ENCODE measurements at places on chromosomes 3 and 15.

DNA sequence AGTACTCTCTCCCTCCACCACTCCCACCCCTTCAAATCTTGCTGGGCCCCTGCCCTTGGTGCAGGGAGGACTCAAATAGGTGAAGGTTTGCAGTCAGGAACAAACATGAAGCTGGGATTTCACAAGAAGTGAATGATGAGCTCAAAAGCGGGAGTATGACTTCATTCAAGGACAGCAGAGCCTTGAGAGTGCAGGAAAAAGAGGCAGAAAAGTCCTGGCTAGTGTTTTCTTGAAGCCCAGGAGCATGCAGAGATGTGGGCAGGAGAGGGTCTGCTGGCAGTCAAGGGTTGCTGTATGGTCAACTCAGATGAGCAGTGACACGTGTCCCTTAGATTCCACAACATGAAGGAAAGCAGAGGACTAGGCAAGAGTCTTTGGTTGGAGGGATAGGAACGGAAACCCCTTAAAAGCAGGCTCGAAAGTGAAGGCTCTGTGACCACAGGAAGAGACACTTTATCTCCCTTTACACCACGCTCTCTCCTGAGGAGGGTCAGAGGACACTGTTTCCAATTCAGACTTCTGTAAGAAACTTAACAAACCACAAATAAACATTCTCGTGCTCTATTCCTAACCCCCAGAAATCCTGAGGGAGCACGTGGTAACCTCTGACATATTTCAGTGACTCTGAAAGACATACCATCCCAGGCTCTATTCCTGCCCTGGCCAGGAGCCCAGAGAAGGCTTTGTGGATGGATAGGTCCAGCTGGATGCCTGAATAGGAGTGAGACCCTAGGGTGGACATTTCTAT, 168.0 kb upstream of the NDN start:
- DNase-seq, result no peak

DNA sequence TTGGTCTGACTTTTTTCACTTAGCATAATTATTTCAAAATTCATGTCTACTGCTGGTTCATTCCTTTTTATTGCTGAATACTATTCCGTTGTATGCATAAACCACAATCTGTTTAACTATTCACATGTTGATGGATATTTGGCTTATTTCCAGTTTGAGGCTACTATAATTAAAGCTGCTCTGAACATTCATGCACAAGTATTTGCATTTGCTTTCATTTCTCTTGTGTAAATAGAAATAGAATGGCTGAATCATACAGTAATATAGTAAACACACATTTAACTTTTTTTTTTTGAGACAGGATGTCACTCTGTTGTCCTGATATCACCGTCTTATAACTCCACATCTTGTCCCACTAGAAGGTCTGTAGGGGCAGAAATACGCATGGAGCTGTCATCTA, 57.3 kb downstream of the NMNAT3 start:
- no peak for DNase-seq

GRCh38 chr3:175404621-175405020, 545.5 kb downstream of the NAALADL2 start:
- no peak for DNase-seq

DNA sequence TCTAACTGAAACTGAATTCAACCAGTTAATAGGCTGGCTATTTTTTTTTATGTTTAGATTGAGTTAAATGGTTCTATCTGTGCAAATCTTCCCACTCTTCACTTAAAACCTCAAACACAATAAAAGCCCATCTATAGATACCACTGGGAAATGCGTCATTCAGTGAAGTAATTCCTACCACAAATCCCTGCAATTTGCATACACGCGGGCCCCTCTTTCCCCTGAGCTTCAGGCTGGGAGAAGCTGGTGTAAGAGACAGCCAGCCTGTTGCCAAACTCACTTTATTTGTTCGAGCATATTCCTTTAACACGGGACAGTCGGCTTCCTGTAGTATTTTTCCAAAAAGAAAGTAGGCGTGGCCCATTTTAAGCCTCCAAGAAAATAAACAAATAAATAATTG, 26.0 kb upstream of the MCTP2 start:
- no peak for DNase-seq

DNA sequence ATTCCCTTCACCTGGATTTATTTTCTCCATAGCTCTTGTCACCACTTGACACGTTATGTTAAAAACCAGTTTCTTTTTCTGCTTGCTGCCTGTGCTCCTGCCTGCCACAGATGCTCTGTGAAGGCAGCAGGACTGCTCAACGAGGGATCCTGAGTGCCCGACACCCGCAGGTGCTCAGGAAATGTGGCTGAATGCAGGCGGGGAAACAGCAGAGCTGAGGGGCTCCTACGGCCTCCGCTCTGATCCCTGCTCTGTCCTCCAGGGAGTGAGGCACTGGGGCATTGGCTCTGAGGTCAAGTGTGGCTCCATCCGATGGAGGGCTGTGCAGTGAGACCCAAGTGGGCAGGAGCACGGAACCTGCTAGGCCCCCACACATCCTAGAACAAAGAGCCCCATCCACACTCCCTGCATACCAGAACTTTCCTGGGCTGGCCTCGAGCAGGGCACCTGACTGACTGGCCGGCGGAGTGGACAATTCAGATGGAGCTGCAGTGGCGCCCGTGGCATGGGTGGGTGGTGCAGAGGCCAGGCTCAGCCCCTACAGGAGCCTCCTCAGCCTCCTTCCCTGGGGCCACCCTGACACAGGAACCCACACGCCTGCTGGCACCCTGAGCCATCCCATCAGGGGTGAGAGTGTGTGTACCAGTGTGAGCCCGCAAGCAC, 27.9 kb downstream of the IQSEC1 start:
- DNase-seq, result no peak

GRCh38 chr3:9396301-9396631, 1.1 kb upstream of the SETD5 start:
- DNase-seq, result peak; percentile 92

DNA sequence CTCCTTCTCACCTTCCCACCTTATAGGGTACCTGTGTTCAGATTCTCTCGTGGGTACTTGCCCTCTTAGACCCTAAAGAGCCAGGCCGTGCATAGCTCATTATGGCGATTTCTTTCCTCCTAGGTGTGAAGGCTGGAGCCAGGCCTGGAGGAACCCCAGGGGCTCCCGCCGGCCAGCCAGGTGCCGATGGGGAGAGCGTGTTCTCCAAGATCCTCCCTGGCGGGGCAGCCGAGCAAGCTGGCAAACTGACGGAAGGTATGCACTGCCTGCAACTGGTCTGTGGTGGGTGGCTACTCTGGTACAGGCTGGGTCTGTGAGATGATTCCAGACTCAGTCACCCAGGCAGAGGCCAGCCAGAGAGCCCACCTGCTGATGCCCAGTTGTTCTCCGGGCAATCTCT, 9.9 kb upstream of the APEH start:
- no peak for DNase-seq

DNA sequence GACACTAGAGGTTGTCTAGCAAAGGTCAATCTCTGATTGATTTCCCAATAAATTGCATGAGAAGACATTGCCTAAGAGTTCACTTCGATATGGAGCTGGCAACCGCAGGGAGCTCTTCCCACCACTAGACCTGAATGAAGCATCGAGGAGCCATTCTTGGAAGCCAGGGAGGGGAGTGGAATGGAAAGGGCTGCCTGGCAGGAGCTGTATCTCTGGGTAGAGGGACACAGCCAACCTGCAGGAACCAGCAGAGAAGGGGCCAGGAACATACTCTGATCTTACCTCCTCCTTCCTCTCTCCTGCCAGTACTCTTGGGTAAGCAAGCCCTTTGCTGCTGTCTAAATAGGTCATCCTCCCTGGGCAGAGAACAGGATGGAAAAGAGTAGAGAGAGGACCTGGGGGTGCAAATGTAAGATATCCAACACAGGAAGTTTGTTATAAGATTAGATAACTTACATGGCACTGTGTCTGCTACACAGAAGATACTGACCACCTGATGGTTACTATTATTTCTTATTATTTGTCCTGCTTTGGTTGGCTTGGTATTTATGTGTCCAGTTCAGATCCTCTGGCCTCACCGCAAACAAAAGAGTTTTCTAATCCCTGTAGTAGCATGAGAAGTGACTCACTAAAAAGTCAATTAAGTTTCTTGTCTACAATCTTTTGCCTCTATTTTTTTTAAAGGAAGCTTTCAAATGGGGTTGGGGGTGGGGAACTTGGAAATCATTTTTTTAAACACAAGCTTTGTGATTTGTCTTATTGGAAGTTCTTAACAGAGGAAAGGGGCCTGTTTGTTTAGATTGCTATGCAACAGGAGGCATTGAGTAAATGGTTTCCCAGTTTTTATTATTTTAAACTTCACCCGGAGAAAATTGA, 156.7 kb upstream of the TSC22D2 start:
- peak; percentile 52 for DNase-seq

DNA sequence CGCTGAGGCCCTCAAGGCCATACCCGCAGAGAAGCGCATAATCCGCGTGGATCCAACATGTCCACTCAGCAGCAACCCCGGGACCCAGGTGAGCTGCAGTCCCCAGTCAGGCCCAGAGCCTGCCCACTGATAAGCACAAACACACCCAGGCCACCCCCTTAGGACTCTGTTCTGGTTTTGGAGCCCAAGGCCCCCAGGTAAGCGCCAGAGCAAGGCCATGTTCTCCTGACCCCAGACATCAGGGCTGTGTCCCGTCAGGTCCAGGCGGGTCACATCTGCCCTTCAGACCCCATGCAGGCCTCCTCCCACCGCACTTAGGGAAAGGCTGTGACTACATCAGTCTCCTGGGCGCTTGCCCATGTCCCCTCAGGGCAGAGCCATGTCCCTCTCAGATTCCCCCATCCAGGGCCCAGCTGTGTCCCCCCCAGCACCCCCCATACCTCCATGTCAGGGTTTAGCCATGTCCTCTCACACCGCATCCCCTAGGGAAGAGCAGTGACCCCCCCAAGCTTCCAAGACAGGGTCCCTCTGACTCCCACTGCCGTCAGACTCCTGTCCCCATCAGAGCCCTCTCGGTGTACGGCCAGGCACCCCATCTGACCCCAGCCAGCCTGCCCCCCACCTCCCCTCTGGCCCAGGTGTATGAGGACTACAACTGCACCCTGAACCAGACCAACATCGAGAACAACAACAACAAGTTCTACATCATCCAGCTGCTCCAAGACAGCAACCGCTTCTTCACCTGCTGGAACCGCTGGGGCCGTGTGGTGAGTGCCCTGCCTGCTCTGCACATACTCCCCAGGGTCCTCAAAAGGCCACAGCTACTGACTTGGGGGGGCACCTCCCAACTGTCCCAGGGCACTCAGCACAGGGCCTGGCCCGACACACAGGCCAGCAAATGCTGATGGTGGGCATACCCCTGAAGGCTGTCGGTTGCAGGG, 1.6 kb downstream of the PARP3 start:
- no peak for DNase-seq

GRCh38 chr15:27706300-27706699, 392.8 kb downstream of the OCA2 start:
- no peak for DNase-seq

DNA sequence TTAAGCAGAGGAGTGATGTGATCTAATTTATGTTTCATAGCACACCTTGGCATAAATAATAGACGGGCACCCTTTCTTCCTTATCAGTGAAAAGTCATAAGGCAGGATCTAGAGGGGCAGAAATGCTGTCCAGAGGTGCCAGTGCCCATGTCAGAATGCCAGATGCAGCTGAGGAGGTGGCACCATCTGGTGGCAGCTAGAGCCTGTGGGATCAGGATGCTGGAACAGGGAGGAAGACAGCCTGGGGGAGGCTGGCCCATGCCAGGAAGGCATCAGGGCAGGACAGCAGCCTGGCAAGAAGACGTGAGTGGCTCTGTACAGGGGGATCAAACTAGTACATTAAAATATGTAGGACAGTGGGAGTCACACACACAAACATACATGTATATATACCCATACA, 16.5 kb downstream of the MYH15 start:
- peak; percentile 39 for DNase-seq

DNA sequence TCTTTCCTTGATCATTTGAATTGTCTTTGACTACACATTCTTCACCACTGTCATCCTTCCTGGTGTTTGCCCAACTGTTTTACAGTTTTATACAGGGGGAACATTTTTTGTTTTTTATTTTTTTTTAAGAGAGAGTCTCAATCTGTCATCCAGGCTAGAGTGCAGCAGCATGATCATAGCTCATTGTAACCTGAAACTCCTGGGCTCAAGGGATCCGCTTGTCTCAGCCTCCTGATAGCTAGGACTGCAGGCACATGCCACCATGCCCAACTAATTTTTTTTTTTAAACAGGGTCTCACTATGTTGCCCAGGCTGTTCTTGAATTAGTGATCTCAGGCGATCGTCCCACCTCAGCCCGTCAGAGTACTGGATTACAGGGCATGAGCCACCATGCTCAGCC, 222.6 kb downstream of the BBX start:
- peak; percentile 23 for DNase-seq

GRCh38 chr15:70505936-70506912, 257.1 kb downstream of the UACA start:
- DNase-seq, result peak; percentile 10

- DNase-seq, result no peak
These were observed 573.3 kb downstream of the MCTP2 start for GRCh38 chr15:94804613-94805012.

GRCh38 chr3:126496894-126497850, 20.4 kb downstream of the UROC1 start:
- DNase-seq, result no peak

DNA sequence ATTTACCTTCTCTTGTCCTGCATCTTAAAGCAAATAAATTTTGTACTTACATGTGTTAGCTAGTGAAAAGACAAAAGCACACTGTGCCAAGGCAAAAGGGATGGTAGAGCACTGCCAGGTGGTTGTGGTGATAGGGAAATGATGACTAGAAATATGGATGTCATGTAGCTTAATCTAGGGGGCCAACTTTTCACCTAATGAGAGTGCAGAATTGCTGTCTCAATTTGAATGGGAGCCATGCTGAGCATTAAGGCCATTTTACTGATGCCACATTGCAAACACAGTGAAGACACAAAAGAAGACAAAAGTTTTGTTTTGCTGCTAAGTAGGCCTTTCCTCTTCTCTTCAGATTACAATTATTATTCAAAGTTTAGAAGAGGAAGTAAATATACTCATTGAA, 274.7 kb downstream of the PDCD6IP start:
- DNase-seq, result no peak

- no peak for DNase-seq
These were observed 3.5 kb upstream of the ISG20 start for GRCh38 chr15:88635318-88635717.

GRCh38 chr3:12479919-12480427, 4.3 kb upstream of the TSEN2 start:
- peak; percentile 33 for DNase-seq

- no peak for DNase-seq
These were observed 35.8 kb downstream of the ABHD5 start for GRCh38 chr3:43726521-43726920.

DNA sequence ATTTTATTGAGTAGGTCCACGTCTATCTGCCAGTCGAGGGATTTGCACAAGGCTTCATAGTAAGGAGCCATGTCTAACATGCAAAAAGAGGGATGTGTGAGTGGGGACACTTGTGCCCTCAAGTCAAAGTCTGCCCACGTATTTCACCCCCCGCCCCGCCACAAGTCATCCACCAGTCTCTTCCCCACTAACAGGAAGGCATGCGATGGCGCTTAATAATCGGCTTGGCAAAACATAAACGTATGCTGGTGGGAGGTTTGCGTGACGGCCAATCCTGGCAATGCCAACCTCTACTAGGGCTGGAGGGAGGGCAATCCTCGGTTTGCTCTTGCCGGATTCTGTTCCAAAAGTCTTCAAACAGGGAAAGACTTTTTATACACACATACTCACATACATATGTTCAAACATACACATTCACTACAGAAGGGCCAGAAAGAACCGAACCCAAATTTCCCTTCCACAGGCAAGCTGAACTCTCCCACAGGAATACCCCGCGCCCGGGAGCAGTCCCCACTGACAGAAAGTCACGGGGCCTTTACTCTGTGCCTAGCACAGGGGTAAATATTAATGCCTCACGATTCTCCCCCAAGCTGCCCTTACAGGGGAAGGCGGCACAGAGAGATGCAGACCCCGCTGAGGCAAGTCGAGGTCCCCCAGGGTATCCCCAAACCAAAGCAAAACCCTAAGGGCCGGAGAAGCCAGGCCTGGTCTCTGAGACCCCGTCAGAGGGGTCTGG, 675 bp downstream of the PSMD6 start:
- no peak for DNase-seq

Data from NCI-H146 (cell line).